ENCODE measurements at places on chromosomes 6 and 20. TPM values are rescaled to one million over a fixed set of nuclear protein-coding genes. Genes with fewer than 3 reads are reported as not detected.

- no peak for DNase-seq
Observed at GRCh38 chr6:169846286-169847056, 95.0 kb downstream of the ERMARD start.

- DNase-seq, result no peak
Observed at GRCh38 chr6:41937861-41938574, 3.6 kb downstream of the CCND3 start.

Gene OTOR
- not detected for total RNA-seq

- DNase-seq, result no peak
Observed at GRCh38 chr6:141467881-141468280, 664.8 kb upstream of the GJE1 start.

GRCh38 chr6:9612489-9612888 lies 802.4 kb downstream of the TFAP2A start:
- DNase-seq, result no peak

Gene DEFB124
- 7.6 TPM for total RNA-seq

- no peak for DNase-seq
Observed at GRCh38 chr6:3230900-3231246, 3.4 kb upstream of the TUBB2B start.

DNA sequence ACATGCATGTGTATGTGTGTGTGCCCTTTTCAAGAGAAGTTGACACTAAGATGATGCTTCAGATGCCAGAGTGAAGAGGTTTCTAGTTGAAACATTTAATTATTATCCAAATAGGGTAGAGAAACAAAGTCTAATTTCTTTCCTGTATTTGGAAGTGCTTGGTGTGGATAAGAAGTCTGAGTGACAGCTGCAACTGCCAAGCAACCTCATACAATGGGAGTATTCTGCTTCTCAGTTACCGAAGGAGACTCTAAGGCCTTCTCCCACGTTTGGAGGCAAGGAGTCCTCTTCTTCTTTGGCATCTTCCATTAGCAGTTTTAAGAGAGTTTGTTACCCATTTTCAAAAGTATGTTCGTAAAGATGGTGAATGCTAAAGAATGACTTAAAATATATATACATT lies 82.4 kb downstream of the HDGFL1 start:
- DNase-seq, result no peak

DNA sequence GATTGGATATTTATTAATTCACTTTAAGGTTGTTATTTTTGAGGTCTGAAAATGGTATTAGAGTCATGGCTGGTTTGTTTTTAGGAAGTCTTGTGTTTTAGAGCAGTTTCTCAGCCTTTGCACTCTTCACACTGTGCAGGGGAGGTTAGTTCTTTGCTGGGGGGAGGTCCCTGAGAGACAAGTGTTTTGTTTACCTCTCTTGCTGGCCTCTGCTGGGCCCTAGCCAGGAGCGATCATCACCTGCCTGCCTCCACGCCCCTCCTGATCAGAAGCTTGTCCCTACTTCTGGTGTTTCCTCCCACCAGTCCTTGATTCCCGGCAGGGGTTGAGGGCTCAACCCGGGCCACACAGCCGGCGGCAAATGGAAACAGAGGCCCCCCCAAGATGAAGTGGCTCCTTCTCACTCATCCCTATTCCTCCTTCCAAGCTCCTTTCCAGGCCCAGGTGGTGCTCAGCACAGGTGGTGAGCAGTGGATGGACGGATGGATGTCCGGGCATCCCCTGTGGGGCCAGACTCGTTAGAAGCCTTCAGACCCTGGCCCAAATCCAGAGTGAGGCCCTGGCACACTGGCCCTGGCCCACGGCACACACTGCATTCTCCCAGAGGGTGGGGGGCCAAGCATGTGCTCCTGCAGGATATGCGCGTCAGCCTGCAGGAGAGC lies 51.3 kb downstream of the GRM4 start:
- DNase-seq, result no peak

Measured in aorta (tissue), 5 donors.